ENCODE measurements at places on chromosomes 2 and 18. TPM values are rescaled to one million over a fixed set of nuclear protein-coding genes. Genes with fewer than 3 reads are reported as not detected.

DNA sequence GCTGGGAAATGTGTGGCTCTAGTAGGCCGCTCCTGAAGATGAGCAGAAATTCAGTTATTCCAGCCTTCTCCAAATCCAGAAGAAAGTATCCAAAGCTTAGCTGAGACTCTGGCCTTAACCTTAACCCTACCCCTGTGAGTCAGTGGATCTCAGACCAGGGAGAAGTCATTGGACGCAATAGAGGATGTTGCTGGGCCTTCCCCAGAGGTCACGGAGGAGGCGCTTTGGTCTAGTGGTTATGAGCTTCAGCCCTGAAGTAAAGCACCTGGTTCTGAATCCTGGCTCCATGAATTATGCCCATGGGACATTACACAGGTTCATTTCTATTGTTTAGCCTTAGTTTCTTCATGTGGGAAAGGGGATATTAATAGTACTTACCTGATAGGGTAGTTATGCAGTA is 24.0 kb downstream of the PKDCC start:
- no peak for DNase-seq

GRCh38 chr2:195388028-195388427 is 269.0 kb upstream of the SLC39A10 start:
- DNase-seq: no peak

The RNF125 gene
- total RNA-seq: 1.4 TPM

The IL1R2 gene
- not detected for total RNA-seq

The IL1R1 gene
- 12.9 TPM for total RNA-seq

GRCh38 chr18:57837917-57838548 is 34.9 kb upstream of the ATP8B1 start:
- DNase-seq: peak; percentile 57

DNA sequence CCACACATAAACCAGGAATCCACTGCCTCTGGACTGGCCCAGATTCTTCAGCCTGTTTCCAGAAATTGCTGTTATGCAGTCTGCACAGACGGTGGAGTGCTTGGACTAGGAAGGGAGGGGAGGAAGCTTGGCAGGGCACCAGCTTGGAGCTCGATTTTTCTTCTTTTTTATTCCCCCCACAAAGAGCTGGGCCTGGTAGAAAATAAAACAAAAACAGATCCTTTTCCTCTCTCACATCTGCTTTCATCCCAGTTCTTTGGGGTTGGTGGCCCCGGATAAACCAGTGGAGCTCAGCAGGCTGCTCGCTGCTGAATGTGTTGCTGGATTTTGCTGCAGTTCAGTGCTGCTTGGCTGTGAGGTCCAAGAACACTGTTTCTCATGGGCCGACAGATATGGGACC is 16.0 kb downstream of the LRRTM1 start:
- DNase-seq: no peak

The TNFAIP6 gene
- total RNA-seq: 2.3 TPM

GRCh38 chr18:36786686-36787085 is 42.1 kb downstream of the TPGS2 start:
- peak; percentile 56 for DNase-seq

- no peak for DNase-seq
These were observed 285.7 kb downstream of the EPHA4 start for GRCh38 chr2:221286406-221286805.

The ZNF804A gene
- not detected for total RNA-seq

The MC2R gene
- total RNA-seq: not detected

Data from kidney epithelial cell (primary cell).